Epithelial cell of proximal tubule (primary cell): ENCODE measurements at places on chromosomes 1 and 21.

DNA sequence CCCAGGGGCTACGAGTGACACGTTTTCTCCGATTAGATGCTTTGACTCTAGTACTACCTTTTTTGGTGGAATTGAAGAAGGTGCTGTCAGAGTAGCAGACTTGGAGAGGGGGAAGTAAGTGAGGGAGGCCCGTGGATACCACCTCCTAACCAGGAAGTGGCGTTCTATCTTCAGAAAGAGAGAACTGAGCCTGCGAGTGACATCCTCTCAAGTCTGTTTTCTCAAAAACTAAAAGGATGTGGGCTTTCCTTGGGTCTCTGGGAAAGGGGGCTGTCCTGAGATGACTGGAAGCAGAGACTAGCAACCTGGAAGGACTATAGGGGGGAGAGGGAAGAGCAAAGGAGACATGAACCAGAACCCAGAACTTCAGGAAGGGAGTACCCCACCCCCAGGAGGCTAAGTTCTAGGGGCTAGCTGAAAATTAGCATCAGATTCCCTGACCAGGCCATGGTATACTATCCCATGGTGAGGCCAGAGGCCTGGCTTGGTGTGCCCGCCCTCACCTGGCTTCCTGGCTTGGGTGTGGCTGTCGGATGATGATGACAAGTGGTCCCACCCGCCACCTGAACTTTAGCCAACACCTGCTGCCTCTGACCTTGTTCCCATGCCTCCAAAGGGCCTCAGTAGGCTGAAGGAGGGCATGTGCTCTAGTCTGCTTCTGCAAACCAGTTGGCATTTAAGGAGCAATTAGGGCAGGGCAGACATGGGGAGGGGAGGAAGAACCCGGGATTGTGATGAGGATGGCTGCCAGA is 49.1 kb downstream of the ATP2B4 start:
- DNase-seq, result no peak

DNA sequence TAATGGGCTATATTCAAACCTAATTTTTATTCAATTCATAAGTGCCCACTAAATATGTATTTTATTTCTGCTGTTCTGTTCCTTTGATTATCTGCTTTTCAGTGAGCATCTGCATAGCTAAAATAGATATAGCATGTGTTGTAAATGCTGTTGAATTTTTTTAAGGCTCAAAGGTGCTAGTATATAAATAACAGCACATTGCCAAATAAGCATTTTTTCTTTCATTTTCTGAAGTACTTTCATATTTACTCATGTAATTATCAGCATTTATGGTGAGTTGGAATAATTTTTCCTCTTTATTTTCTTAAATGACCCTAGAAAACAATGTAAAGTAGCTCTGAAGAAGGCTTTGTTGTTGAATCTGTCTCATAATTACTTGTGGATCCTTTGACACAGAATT is 69.6 kb upstream of the B3GALT2 start:
- DNase-seq, result no peak

- DNase-seq, result no peak
Observed at GRCh38 chr1:200275415-200275814, 134.4 kb downstream of the ZNF281 start.

DNA sequence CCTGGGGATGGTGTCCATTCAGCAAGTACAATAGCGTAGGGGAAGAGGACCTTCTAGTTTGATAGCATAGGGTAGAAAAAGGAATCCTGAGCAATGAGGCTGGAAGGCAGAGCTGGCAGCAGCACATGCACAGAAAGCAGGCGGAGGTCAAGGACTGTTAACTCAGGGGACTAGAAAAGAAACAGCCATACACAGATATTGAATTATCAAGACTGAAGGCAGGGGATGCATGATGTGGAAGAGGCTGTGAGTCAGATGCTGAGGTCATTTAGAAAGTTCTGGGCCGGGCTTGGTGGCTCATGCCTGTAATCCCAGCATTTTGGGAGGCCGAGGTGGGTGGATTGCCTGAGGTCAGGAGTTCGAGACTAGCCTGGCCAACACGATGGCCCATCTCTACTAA is 65.6 kb downstream of the OPTC start:
- no peak for DNase-seq

DNA sequence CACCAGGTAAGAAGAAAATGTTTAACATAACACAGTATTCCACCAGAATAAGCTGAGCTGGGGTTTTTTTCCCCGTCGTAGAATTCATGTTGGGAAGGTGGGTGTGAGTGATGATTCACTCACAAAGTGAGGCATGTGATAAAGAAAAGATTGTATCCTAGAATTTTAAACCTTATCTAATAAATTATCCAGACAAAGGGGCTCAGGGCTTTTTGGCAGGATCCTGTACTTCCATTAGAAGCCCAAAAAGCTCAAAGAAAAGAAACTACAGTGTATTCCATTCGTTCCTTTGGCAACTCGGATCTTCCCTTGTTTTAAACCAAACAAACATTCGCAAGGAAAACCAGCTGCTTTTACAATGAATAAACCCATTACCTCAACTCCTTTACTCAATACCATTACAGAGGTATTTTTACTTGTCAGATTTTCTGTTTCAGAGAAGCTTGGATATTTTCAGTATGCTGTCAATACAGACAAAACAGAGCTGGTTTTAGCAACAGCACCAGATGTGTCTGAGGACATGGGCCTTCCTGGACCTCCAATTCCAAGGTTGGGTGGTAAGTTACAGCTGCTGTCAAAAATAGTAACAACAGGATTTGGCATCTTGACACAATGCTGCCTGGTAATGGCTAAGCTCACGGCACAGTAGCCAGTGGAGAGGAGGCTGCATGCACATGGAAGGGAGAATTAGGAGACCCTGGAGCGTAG is 159.9 kb upstream of the RUNX1 start:
- no peak for DNase-seq

DNA sequence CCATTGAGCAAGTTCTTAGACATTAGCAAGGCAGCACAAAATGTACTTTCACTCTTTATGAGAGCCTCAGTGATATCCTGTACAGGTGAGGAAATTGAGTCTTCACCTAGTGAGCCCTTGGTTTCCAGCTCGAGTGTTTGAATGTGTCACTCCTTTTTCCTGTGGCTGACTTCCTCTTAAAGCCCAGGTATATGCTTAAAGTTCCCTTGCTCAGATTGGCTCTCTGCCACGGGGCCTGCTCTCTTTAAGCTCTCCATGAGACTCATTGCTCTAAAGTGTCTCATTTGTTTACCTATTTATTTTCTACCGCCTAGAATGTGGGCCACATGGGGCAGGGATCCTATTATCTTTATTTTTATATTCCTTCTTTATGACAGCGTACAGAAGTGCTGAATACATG is 324.9 kb downstream of the SIPA1L2 start:
- no peak for DNase-seq

GRCh38 chr1:154404511-154404931 is 622 bp upstream of the IL6R start:
- no peak for DNase-seq

DNA sequence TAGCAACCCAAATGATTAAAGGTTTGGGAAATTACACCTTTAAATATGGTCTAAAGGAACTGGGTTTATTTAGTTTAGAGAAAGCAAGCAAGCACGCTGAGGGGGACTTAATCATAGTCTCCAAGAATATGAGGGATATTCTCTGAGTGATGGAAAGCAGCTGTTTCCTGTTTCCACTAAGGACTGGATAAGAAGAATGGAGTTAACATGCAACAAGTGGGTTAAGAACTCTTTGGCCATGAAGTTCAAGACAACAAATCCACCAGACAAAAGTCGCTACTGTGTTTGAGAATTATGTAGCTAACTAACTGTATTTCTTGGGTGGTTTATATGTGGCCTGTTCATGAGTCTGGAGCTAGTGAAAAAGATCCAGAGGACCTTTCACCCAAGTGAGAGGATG is 85.7 kb downstream of the TGFB2 start:
- DNase-seq, result no peak

DNA sequence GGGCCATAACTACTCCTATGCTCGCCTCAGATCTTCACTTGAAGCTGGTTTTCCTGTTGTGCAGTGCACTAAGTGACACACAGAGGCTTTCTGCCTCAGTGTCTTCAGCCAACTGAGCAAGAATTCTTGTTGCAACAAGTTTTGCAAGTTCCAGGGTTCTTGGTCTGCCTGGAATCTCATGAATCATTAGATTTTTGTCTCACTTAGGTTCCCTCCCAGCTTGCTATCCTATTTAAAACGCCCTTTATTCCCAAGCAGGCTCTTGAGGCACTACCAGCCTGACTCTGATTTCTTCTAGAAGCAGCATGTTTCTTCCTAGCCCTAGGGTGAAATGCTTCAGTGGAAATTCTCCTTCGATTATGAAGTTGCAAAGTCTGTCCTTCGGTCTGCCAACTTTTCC is 158.8 kb downstream of the C1orf21 start:
- DNase-seq, result peak; percentile 4

DNA sequence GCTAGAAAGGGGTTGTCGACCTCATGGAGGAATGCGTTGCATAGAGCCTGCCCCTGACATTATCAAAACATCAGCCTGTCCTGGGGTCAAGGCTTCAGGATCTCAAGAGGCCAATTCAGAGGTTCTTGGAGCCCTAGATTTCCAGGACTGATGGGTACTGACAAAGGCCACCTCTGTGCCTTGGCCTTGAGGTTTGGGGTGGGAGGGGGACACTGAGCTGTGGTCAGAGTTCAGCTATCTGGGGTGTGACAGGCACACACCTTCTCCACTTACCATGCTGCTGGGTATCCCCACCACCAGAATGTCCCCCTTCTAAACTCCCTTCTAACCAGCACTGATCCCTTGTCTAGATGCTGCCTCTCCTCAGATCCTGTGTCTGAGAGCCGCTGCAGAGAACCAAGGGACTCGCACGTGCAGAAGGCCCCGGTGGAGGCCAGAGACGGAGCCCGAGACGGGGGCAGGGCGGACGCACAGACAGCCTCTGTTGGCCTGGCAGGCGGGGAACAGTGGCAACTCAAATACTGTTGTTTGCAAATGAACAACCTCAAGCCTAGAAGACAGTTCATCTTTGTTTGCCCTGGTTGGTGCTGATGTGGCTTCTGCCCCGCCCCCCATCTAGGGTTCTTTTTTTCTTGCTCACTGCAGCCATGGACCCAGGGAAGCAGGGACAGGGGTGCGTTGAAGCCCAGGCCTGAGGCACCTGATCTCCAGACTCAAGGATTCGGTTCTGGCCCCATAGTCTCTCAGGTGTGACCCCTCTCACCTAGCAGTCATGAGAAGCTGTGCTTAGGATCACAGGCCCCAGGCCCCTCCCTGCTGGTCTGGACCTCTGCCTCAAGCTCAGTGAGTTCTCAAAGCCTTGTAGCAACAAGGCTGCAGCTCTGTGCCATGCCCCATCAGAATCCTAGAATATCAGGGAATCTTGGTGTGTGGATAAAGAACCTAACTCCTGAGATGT is 28.1 kb upstream of the CSF1 start:
- no peak for DNase-seq

DNA sequence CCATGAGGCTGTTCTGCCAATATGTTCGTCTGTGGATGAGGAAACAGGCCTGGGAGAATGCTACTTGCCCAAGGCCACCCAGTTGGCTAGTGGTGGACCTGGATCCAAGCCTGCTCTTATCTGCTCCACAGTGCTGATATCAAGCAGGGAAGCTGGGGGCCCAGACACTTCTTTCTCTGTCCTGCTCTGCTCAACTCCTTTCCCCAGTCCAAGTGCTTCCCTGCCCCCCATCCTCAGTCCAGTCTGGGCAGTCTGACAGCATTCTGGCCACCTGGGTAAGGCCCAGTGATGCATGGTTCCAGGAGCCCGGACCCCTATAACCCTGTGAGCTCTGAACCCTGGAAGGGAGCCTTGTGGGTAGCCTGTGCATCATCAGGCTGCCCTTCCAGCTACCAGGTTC is 4.2 kb upstream of the PAQR7 start:
- no peak for DNase-seq

- DNase-seq, result no peak
Observed at GRCh38 chr1:172972258-172972657, 78.5 kb downstream of the TNFSF18 start.

DNA sequence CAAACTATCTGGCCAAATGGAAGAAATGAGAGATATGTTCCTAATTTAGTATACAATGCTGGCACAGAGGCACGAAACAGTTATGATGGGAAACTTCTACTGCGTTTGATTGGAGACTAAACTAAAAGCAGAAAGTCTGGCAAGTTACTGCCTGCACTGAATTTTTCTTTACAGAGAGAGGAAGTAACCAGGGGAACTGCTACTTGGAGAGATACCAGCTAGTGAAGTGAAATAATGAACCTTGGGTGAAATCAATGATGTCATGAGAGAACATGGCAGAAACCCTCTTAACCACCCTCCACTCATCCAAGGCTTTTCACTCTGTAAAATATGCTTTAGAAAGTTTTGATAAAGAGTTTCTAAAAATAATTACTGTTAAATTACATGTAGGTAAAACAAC is 29.3 kb downstream of the NIBAN1 start:
- no peak for DNase-seq

DNA sequence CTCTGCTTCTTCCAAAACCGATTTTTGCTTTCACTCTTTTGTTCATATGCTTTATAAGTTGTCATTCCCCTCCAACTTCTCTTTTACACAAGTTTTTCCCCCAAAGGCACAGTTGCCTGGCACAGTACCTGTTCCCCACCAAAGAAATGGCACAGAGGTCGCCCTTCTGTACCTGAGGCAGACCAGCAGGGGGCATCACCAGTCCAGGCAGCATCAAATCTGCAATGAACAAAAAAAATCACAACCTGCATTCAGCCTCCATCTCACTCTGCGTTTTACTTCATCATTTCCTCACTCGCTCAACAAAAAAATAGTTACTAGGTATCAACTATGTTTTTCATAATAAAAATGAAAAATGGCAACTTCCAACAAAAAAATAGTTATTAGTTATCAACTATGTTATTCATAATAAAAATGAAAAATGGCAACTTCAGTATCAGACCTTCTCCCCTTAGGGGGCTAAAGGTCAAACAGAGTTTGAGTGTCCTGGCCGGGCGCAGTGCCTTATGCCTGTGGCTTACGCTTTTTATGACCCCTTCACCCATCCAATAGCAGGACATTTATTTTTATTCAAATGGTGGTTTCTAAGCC is 4.1 kb downstream of the EIF2D start:
- no peak for DNase-seq

DNA sequence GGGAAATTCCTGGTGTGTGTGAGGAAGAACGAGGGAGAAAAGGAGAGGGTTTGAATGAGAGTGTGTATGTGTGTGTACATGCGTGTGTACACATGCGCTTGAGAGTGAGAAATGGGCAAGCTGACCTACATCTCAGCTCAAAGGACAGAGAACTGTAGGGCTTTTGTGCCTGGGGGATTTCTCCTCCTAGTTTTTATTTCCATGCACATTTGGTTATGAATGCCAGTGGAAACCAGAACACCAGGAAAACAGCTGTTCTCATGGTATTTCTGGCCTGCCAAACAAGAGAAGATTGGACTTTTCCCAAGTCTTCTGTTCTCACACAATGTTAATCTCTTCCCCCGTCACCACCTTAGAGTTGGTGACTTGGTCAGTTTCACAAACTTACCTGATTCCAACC is 45.2 kb downstream of the SLC44A3 start:
- no peak for DNase-seq

- DNase-seq, result no peak
Observed at GRCh38 chr1:109327285-109327684, 20.5 kb upstream of the MYBPHL start.

DNA sequence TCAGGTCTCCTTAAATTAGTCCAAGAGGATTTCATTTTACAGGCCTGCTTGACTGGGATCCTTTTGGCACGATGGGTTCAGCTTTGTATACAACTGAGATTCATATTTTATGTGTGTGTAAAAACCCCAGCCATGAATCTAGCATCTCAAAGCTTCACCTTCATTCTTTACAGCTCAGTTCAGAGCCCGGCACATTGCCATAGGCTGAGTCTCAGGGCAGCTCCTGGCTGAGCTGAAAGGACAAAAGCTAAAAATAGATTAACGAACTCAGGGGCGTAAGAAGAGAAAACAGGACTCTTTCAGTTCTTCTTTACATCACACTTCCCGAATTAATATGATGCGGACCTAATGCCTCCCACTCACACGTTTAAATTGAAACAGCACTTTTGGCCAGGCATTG is 262.8 kb upstream of the PBX1 start:
- DNase-seq, result no peak
